Mononuclear cell (primary cell): ENCODE measurements at places on chromosomes 7 and 10. TPM values are rescaled to one million over a fixed set of nuclear protein-coding genes. Genes with fewer than 3 reads are reported as not detected.

Gene OTUD1
- 130 TPM for total RNA-seq

Gene STAG3
- total RNA-seq = 6.7 TPM

Gene ZNHIT1
- total RNA-seq = 28.1 TPM

Gene SHTN1
- 10.0 TPM for total RNA-seq
